ENCODE measurements at places on chromosomes 7 and 10.
A peak's percentile ranks its signal among the peaks of the same experiment; 100 is the strongest.

DNA sequence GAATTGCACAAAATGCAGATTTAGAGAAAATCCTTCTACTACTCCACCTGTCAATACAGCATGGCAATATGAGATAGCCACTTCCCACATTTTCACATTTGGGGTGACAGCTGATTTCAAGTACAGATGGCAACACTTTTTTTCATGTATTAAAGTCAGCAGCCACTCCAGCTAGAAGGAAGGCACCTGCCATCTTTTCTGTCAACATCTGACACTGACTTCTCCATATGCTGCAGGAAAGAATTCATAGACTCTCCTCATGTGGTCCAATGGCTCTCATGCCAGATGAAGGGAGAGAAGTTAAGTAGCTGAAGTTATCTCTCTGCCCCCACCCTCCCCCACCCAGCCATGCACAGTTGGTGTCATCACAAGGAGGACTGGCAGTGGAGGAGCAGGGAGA is 912.0 kb downstream of the SORCS1 start:
- no peak for DNase-seq

GRCh38 chr7:127208860-127209259 is 43.9 kb downstream of the GRM8 start:
- no peak for DNase-seq

GRCh38 chr7:651032-651728 is 75.3 kb upstream of the DNAAF5 start:
- no peak for DNase-seq

DNA sequence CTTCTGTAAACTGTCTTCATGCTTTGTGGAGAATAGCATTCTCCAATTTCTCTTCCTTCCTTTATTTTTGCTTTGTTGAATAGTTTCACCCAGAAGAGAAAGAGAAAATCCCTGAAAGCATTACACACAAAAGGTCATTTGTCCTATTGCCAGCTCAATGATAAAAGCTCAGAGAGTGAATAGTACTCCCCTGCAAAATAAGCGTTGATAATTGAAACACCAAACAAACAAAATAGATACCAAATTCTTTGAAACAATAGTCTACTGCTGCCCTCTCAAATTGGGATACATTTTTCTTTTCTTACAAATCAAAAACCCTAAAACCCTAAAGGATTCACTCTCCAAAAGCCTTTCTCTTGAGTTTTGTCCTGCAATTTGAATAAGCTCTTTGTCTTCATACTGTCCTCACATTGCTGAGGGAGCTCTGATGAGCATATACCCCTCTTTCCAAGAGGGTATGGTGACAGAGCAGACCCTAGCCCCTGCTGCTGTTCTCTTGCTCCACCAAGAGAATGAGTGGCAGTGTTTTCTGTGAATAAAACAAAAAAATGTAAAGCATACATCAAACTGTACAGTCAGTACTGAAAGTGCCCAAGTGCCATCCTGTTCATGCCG is 134.4 kb downstream of the CSTF2T start:
- no peak for DNase-seq

DNA sequence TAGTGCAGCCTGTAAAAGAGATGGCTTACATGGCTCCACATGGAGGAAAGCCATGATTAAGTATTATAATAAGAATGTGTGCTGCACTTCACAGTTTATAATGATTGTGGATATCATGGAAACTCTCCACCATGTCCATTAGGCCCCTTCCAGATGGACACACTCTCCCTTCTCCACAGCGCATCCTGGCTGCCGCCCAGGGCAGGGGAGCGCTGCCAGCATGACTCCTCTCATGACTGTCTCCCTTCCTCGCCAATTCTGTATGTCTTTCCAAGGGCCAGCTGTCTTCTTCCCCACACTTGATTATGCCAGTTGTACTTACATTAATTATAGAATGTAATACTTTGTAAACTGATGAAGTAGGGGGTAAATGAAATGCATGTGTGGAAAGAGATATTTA is 259.3 kb upstream of the TMEM72 start:
- DNase-seq: no peak

- DNase-seq: peak; percentile 20
Measured at GRCh38 chr10:127906548-127907377, at the start of gene PTPRE. TSS of gene PTPRE (plus strand) at chr10:127907103. CDS start at chr10:128040882, 133,779 bp downstream.

- DNase-seq: no peak
Measured at GRCh38 chr7:129772646-129773280, 161.2 kb downstream of the NRF1 start.

- DNase-seq: no peak
Measured at GRCh38 chr10:86663046-86663345, 5.3 kb upstream of the LDB3 start.

- no peak for DNase-seq
Measured at GRCh38 chr7:93515144-93515543, 59.4 kb downstream of the CALCR start.

DNA sequence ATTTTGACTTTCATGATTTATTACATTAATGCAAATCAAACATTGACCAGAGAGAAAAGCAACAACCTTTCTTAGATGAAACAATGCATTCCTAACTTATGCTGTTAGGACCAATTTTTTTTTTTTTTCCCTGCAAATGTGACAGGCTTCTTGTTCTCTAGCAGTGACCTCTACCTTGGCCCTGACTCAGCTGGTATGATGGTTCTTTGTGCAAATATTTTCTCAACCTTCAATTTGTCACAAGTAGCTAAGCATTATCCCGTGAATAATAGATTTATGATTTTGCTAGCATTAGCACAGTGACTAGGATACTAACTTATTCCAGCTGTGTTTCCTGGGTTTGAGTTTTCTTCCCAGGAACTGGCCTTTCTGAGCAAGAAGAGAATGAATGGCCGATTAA is 64.9 kb downstream of the PPP1R9A start:
- DNase-seq: no peak

GRCh38 chr7:24406789-24407299 is 122.9 kb downstream of the NPY start:
- no peak for DNase-seq

DNA sequence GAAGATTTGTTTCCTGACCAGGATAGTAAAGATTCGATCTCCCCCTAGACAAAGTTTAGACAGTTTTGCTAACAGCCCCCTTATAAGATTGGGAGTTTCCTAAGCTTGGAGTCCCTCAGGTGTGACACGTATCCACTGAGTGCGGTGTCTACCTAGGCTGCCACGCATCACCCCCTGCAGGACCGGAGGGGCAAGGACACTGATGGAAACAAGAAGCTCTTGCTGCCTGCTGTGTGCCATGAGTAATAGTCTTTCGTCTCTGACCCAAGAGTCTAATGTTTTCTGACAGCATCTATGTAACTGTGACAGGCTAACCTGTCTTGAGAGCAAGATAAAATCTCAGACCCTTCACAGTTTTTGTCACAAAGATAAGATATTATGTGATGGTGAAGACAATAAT is 173.5 kb downstream of the SEMA3E start:
- no peak for DNase-seq

DNA sequence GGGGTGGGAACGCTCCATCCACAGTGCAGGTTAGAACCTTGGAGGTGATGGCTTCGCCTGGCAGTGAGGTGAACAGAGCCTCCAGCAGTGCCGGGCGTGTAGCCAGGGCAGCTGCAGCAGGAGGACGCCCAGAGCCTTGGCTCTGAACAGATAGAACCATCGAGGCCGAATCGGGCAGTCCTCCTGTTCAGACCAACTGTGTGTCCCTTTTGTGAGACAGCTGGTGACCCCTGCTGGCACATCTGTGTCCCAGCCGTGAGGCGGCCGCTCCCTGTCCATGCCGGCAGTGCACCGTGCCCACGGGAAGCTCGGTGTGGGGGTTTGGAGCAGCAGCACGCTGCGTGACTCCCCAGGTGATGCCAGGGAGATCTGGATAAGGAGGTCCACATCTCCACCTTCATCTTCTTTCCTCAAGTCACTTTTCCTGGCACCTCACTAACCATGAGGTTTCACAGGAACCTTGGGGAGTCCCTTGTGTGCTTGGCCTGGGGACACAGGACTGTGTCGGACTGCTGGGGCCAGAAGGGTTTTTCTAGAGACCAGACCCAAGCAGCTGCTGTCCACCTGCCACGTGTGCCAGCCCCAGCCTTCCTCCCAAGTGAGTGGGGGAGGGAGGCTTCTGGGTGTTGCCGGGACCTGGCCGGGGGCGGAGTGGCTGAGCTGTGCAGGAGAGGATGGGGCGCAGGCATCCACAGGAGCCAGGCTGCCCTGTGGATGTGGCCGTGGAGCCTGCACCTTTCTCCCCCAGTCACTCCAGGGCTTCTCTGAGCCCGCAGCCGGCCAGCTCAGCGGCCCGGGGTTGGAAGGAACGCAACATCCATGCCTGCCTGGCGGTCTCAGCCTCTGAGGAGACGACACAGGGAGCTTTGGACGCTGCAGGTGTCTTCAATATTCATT is 69.4 kb downstream of the DNAJB6 start:
- DNase-seq: no peak

All from stimulated activated CD8-positive, alpha-beta memory T cell treated with anti-CD3 and anti-CD28 coated beads, Interleukin-2, amount 100 ng/mL, for 1 hour (primary cell).